ENCODE measurements at places on chromosomes 12 and 14.

DNA sequence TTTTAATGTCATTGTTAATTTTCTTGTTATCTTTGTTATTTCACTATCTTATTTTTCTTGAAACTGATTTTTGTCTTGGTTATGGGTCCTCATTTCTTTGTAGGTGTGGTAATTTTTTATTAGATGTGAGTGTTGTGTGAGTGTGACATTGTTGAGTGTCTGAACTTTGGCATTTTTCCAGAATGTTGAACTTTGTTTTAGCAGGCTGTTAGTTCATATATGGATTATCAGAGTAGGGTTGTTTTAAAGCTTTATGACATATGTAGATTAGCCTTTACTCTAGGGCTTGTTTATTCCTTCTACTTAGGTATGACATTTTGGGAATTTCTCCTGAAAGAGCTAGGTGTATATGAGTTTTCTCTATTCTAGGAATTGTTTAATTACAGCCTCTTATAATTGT, 103.9 kb downstream of the ARID2 start:
- DNase-seq: no peak

DNA sequence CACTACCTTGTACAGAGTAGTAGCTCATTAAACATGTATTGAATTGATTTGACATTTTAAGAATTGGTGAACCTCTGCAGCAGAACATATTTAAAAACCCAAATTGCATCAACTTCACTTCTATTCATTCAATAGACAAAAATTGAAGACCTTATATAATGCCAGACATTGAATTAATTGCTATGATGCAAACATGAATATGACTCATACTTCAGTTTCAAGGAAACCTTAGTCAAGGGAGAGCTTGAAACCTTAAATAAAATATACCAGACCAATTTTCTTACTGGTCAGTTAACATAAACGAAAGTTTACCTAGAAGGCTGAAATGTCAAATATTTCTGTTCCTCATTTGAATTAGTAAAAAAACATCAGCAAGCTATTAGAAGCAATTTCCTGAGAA, 5.0 kb upstream of the MGAT4C start:
- DNase-seq: no peak

DNA sequence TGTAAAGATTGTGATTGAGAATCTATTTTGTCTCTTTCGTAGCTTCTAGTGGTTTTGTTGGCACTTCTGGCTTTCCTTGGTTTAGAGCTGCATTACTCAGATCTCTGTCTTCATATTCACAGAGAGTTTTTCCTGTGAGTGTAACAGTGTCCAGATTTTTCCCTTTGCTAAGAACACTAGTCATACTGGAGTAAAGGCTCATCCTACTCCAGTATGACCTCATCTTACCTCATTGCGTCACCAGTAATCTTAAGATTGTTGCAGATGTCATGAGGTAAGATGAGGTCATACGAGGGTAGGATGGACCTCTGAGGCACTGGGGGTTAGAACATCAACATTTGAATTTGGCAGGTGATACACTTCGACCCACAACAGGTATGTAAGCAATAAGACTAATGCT, 461.2 kb downstream of the FLRT2 start:
- no peak for DNase-seq

- DNase-seq: no peak
These were observed 42.4 kb downstream of the RALGAPA1 start for GRCh38 chr14:35766700-35767082.

GRCh38 chr12:90842477-90842876, 112.5 kb downstream of the CCER1 start:
- DNase-seq: no peak

DNA sequence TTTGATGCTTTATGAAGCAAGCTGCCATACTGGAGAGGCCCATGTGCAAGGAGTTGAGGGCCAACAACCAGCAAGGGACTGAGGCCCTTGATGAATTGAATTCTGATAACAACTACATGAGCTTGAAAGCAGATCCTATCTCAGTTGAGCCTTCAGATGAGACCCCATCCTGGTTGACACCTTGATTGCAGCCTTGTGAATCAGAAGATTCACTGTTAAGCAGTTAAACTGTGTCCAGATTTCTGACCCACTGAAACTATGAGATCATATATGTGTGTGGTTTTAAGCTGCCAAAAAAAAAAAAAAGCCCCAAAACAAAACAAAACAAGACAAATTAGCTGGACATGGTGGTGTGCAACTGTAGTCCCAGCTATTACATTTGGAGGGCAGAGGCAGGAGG, 42.1 kb downstream of the GPR19 start:
- no peak for DNase-seq

- DNase-seq: no peak
These were observed 798.0 kb upstream of the MGAT4C start for GRCh38 chr12:87054226-87054625.

GRCh38 chr14:20383636-20384035, 29.7 kb downstream of the TEP1 start:
- no peak for DNase-seq

GRCh38 chr12:10891937-10892336, 7.9 kb upstream of the PRH1 start:
- DNase-seq: no peak

GRCh38 chr14:102949801-102950451, 27.5 kb downstream of the AMN start:
- no peak for DNase-seq

DNA sequence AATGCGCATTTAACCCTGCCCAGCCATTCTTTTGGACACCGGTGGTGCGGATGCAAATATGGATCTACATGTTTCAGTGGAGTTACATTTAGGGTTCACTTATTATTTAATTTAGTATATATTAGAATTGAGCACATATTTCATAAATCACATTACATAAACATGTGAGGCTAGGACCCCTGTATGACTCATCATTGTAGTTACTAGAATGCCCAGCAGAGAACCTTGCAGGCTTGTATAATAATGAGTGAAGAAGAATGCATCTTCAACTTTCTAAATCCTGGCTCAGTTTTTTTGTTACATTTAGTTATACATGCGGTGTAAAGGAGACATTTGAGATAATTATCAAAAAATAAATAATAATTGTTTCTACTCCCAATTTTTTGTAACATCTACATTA, 369.0 kb downstream of the ATP23 start:
- no peak for DNase-seq

GRCh38 chr12:31324845-31325523, 966 bp downstream of the SINHCAF start:
- DNase-seq: peak; percentile 76

GRCh38 chr12:111409780-111410430, 4.2 kb downstream of the SH2B3 start:
- DNase-seq: peak; percentile 52

GRCh38 chr12:6266541-6266966, 43.9 kb upstream of the PLEKHG6 start:
- DNase-seq: no peak

DNA sequence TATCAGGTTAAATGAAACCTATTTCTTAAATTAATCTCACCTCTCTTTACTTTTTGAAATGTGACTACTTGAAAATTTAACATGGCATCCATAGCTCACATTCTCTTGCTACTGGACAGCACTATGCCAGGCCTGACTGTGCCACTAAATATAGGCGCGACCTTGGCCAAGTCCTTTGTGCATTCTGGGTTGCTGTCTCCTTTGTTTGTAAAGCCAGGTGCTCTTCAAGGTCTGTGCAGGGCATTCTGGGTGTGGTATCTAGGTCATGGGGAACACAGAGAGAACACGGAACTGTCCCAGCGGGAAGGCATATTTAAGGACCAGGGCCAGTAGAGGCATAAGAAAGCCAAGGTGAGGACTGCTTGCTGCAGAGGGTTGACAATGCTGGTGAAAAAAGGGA, 121.2 kb downstream of the ZNF664 start:
- DNase-seq: no peak

DNA sequence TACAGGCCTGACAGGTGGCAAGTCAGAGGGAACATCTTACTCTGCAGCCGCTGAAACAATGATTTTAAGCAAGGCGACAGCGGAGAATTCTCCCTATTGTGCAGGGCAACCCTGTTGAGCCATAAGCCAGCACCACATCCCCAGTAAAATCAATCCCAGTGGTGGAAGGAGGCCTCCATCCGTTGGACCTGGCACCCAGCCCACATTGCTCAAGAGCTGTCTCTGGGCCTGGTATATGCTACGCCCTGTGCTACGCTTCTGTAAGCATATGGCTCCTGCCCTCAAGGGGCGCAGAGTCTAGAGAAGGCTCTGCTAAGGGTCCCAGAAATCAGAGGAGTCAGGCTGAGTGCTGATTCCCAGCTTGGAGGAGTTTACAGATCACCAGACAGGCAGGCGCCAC, 265.5 kb downstream of the CACNA1C start:
- DNase-seq: no peak

GRCh38 chr12:7991535-7991934, 41.0 kb upstream of the FOXJ2 start:
- DNase-seq: peak; percentile 32

Measured in erythroblast (primary cell).